ENCODE measurements at places on chromosomes 12 and 14.

DNA sequence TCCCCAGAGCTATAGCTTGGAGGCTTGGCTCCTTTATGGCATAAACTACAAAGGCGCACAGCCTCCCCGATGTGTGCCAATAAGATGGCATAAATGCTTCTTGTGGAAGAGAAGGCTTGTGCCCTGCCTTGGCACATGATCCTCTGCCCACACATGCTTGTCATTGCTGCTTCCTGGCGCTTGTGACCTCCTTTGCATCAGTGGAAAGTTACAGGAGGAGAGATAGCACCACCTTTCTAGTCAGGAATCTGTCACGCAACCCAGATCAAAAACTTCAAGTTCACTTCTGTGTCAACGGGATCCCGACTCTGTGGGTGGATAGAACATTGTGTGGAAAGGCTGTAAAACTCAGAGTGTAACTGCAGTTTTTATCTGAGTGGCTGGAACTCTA is 183.8 kb upstream of the HIF1A start:
- no peak for DNase-seq

DNA sequence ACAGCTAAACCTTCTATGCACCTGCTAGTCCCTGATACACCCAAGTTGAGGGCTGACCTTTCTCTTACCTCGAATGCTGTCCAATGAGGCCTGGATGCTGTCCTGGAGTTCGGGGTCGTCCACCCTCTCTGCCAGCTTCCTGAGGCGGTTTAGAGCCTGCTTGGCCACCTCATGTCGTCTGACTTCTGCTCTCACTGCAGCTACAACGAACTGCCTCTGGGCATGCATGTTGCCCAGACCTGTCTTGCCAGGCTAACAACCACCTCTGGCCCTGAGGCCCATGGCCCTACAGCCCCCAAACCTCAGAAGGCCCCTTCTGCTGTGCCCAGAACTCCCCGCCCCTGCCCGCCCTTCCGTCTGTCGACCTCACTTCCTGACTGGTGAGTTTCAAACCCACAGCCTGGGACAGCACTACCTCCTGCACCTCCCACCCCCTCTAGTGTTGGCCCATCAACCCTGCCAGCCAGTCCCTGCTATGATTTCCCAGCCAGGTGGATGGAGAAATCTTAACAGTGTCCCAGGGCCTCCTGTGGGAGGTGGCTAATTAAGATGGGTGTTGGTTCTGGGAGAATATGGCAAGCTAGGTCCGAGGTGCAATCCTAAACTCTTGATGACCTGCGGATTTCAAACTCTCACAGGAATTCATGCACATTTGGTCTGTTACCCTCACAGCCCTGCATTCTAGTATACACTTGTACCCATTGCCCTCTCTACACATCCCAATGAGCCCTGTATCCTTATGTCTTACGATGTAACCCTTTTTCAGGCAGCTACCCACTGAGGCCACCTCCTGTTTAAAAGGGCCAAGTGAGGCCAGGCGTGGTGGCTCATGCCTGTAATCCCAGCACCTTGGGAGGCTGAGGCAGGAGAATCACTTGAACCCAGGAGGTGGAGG is 2.7 kb upstream of the TSPAN31 start:
- DNase-seq = no peak

DNA sequence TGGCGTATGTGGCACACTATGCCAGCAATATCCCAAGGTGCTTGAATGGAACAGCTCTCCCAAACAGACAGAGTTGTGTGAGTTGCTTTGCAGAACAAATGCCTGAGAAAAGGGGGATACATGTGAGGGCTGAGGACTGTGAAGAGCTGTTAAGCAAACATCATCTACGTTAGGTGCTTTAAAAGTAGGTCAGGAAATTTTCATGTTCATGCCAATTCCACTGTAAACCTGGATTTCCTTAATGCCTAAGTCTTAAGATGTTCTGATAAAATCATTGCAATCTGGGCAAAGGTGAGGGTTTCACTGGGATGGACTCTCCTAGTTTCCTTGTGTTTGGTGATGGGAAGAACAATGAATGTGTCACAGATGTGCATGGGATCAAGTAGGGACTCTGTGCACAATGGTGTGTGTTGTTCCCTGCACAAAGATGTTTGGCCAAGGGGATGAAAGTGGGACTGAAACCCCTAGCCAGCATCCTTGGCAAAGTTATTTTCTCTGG is 227.9 kb downstream of the KTN1 start:
- DNase-seq = no peak

DNA sequence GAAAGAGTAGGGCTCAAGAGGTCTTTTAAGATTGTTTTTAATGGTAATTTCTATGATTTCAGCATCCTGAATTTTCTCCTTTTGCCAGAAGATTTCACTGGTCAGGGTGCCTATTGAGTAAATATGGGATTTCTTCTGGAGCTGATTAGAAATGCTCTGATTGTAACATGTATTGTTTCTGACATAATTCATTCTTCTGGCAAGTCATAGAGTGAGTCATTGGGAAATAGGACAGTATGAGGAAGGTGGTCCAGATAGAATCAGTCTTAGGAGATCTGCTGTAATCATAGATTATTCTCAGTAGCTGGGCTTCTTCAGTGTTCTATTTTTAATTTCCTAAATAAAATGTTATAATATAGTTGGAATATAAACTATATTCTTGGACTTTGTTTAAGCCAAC is 182.0 kb upstream of the NAV3 start:
- DNase-seq = no peak

GRCh38 chr14:85293612-85294234 is 236.2 kb upstream of the FLRT2 start:
- no peak for DNase-seq

GRCh38 chr14:57420986-57421385 is 30.6 kb downstream of the NAA30 start:
- no peak for DNase-seq

DNA sequence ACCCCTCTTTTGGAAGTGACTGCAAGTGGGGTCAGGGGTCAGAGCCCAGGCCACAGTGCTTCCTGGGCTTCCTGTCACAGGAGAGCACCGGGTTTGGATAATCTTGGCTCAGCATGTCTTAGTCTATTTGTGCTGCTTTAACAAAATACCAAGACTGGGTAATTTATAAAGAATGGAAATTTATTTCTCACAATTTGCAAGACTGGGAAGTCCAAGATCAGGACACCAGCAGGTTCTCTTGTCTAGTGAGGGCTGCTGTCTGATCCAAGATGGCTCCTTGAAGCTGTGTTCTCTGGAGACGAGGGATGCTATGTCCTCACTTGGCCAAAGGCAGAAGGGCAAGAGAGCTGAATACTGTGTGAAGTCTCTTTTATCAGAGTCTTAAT is 74.1 kb downstream of the RIN3 start:
- no peak for DNase-seq

DNA sequence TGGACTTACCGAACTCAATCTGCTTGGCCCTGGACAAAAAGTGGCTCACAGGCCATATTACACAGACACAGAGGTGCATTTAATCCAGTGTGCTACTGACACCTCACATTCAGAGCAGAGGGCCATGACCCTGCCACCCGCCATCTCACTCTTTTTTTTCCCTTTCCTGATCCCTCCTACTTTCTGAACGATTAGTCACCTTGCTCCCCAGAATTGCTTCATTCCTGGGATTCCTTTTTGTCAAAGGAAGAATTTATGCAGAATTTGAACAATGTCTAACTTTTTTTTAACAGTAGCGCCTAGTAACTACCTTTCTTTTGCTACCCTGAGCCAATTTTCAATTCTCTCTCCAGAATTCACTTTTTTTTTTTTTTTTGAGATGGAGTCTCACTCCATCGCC is 4.6 kb downstream of the PKP2 start:
- no peak for DNase-seq

DNA sequence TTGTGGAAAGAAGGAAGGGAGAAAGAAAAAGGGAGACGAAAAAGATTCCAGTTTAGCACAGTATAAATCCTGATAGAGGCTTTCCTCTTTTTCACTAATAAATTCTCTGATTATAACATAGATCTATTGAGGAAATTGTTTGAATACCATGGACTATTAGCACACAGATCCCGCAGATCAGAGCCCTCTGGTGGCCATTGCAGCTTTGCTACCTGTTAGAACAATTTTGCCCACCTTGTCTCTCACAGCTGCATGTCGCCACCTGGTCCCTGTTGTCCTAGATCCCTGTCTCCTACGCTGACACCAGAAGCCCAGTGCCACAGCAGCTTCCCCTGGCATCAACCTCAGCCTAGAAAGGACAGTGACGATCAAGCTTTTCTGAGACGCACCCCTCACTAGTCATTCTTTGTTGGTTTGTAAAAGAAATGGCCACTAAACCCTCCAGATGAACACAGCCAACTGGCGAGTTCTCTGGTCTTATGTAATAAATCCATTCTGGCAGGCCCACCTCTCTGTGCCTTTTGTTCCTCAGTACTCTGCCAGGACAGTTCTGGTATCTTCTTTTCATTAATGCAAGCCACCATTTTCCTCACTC is 9.9 kb downstream of the GPHB5 start:
- no peak for DNase-seq

GRCh38 chr12:67969134-67969802 is 20.0 kb upstream of the IFNG-AS1 start:
- DNase-seq = no peak

DNA sequence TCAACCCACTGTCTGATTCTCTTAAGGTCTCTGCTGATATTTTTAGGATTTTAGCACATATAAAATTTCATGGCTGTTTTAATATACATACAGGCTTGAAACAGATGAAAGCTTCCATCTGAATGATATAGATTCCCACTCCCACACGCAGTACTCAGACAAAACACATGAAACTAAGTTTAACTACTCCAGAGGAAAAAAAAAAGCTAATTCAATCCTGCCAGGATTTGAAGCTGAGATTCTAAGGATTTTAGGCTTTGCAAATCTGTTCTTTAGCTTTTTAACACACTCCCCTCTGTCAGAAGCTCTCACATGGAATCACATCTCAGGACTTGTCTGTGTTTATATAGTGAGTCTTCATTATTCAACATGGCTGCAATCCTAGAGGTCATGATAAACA is 217.3 kb downstream of the BCAT1 start:
- DNase-seq = no peak

GRCh38 chr14:78319406-78319805 is 149.2 kb downstream of the NRXN3 start:
- DNase-seq = no peak

GRCh38 chr12:41106315-41106714 is 81.8 kb upstream of the PDZRN4 start:
- no peak for DNase-seq

GRCh38 chr12:92905258-92905810 is 23.8 kb downstream of the EEA1 start:
- no peak for DNase-seq

- DNase-seq = no peak
Observed at GRCh38 chr12:90653040-90653439, 301.9 kb downstream of the CCER1 start.

DNA sequence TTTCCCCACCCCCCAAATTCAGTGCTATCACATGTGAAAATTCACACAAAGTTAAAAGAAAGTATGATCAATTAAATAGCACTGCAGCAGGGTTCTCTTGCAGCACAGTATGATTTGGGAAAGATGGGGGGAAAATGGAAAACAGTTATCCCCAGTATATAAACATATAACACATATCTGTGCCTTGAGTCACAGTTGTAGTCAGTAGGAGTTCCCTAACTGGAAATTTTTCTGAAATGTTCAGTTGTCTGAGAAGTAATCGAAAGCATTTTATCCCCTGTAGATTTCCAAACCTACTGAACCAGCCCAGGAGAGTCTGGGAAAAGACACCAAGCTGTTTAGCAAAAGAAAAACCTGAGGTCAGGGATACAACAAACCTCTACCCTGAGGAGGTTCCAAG is 47.0 kb downstream of the C12orf50 start:
- no peak for DNase-seq

GRCh38 chr12:75716291-75717025 is 205.0 kb upstream of the KRR1 start:
- DNase-seq = no peak

GRCh38 chr14:92397150-92397952 is 74.4 kb downstream of the SLC24A4 start:
- DNase-seq = no peak

DNA sequence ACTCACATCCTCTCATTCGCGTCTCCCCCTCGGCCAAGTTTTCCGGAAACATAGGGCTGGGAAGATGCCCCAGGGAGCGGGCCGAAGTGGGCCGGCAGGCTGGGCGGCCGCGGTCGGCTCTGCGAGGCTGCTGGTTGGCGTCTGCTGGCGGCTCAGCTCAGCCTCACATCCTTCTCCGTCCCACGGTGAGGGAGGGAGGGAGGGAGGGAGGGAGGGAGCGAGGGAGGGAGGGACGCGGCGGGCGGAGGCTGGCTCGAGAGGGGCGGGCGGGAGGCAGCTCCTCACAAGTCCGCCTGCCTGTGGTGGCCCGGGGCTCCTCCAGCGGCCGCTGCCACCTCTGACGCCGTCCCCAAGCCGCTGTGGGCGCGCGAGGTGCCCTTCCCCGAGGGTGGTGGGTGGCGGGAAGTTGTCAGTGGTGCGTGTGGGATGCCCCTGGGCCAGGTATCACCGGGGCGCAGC is 93.8 kb downstream of the RFLNA start:
- DNase-seq = no peak

GRCh38 chr12:89358805-89359204 is 6.5 kb upstream of the DUSP6 start:
- DNase-seq = no peak

DNA sequence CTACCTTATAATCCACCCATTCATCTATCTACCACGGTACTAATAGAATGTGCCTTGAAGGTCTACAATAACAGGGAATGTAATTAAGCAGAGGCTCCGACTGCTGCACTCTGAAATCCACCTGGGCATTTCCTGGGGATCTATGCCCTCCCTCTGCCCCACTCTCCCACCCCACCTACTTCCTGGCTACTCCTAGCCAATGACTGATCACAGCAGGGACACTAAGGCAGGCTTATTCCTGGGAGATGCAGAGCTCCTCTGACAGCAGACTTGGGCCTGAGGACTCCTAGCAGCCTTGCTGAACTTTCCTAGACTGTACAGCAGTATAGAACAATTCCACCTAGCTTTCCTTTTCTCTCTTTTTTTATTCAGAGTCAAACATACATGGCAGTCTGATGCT is 91.1 kb upstream of the DHRS4 start:
- DNase-seq = no peak

DNA sequence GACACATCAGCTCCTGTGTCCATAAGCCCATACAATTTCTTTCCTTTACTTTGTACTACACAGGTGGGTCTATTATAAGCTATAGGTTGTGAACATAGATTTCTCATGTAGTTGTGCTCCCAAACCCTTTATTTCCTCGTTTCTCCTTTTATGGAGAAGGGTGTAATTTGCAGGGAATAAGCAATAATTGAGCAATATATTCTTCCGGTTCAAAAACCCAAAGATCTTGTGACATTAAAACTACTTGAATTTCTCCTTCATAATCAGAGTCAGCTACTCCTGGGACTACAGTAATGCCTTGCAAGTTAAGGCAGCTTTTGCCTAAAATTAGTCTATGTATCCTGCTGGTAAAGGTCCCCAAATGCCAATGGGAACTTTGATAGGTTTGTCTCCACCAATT is 19.1 kb upstream of the MAPKAPK5 start:
- no peak for DNase-seq

DNA sequence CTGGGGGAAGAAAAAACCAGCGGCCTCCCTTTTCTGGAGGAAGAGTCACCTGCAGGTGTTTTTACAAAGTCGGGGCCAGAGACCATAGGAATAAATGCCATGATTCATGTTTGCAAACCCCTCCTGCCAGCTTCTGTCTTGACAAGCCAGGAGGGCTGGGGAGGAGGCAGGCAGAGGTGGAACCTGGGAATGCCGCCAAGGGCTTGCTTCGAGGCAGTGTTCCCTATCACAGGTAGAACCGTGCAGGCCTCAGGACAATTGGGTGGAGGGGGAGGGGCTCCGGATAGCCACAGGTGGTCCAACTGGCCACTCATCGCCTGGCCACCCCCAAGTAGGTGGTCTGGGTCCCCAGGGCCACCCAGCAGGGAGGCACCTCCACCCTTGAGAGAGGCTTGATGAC is 14.2 kb upstream of the DLK1 start:
- peak; percentile 20 for DNase-seq

- DNase-seq = no peak
Observed at GRCh38 chr12:60475825-60476224, 880.0 kb downstream of the SLC16A7 start.
